Stimulated activated CD4-positive, alpha-beta T cell treated with anti-CD3 and anti-CD28 coated beads, Interleukin-12 subunit alpha, Interleukin-12 subunit beta, amount 100 ng/mL, for 48 hours (primary cell): ENCODE measurements at places on chromosomes 3 and 15.

GRCh38 chr3:25662736-25663320, 1.9 kb downstream of the TOP2B start:
- DNase-seq = no peak

GRCh38 chr15:94040541-94041248, 190.7 kb upstream of the MCTP2 start:
- no peak for DNase-seq

GRCh38 chr3:100759950-100760349, 50.7 kb downstream of the TFG start:
- no peak for DNase-seq

DNA sequence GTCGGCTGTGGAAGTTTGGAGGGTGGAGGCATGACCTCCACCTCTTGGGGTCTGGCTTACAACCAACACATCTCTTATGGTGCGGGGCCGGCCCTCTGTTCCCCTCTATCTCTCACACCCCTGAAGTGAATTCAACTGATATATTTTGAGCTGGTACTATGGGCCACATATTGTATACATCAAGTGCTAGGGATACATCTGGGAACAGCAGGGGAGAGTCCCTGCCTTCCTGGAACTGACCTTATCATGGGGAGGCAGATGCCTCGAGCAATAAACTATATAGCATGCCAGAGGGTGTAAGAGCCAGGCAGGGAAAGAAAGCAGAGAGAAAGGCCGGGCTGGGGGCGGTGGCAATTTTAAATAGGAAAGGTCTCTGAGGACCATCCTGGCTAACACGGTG, 60.4 kb upstream of the TRPM1 start:
- DNase-seq = no peak

GRCh38 chr3:118059096-118059495, 975.5 kb downstream of the IGSF11 start:
- no peak for DNase-seq

GRCh38 chr15:78438619-78439285, 736 bp downstream of the IREB2 start:
- DNase-seq = peak; percentile 23

- DNase-seq = no peak
Observed at GRCh38 chr15:67196222-67196621, 58.2 kb downstream of the AAGAB start.
